ENCODE measurements at places on chromosomes 7 and 10. TPM values are rescaled to one million over a fixed set of nuclear protein-coding genes. Genes with fewer than 3 reads are reported as not detected.

- DNase-seq, result no peak
These were observed 29.7 kb upstream of the ZNRF2 start for GRCh38 chr7:30254717-30255063.

The GIMAP1 gene
- total RNA-seq, result 10.2 TPM

The GPR85 gene
- 1.7 TPM for total RNA-seq

- DNase-seq, result no peak
These were observed 18.7 kb downstream of the C10orf105 start for GRCh38 chr10:71700731-71701368.

- no peak for DNase-seq
These were observed 262.2 kb upstream of the TCERG1L start for GRCh38 chr10:131573707-131574106.

The OR9A2 gene
- total RNA-seq, result not detected

DNA sequence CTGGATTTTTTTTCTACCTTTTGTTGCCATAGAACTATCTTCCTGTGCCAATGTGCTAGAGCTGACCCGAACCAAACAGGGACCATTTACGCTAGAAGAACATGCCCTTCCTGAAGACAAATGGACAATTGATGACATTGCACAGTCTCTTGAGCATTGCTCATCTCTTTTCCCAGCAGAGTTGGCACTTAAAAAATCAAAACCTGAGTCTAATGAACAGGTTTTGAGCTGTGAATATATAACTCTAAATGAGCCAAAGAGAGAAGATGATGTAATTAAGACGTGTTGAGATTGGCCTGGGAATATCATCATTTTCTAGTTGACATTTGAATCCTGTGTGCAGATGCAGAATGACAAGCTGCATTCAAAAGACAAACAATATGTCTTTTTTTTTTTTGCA is 37.1 kb downstream of the TRUB1 start:
- no peak for DNase-seq

The AKR1C8 gene
- total RNA-seq, result not detected

DNA sequence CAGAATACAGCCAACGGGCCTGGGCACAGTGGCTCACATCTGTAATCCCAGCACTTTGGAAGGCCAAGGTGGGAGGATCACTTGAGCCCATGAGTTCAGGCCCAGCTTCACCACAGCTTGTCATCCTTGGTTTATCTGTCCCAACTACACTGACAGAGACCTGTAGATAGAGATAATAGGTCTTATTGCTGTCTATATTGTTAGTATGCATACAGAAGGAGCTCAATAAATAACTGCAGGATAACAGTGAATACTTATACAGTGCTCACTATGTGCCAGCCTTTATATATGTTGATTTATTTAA is 1.3 kb downstream of the CNPY4 start:
- DNase-seq, result no peak

All from esophagus muscularis mucosa (tissue), 4 donors.